ENCODE measurements at places on chromosomes 7 and 10.

- no peak for DNase-seq
Measured at GRCh38 chr10:124799211-124799610, 2.4 kb upstream of the ABRAXAS2 start.

DNA sequence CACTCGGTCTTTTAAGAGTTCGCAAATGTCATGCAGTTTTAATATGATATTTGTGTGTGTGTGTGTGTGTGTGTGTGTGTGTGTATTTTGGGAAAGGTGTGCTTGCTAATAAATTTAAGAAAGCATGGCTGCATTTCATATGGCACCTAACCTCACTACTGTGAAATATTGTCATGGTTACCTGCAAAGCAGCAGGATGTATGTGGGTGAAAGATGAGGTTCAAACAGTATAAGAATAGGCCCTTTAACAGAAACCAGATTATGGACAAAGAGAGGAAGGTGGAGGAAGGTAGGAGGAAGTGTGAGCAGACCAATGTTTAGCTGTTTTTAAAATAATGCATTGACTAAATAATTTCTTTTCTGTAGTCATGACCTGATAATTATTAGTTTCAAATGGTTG, 73.5 kb upstream of the CACNA2D1 start:
- DNase-seq = no peak

DNA sequence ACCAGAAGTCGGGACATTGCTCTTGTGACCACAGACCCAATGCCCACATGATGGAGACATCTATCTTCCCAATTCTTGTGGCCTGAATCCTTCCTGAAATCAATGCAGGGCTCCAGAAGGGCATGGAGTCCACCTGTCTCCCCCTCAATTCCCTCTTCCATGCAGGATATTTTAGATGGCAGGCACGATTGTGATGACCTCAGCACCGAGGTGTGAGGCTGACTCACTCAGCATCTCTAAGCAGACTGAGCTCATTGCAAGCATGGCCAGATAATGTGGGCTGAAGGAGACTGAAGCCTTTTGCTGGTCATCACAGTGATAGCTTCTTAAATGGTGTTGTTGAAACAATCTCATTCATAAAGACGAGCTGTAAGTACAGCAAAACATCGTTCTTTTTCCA, 374.9 kb upstream of the PODXL start:
- no peak for DNase-seq

DNA sequence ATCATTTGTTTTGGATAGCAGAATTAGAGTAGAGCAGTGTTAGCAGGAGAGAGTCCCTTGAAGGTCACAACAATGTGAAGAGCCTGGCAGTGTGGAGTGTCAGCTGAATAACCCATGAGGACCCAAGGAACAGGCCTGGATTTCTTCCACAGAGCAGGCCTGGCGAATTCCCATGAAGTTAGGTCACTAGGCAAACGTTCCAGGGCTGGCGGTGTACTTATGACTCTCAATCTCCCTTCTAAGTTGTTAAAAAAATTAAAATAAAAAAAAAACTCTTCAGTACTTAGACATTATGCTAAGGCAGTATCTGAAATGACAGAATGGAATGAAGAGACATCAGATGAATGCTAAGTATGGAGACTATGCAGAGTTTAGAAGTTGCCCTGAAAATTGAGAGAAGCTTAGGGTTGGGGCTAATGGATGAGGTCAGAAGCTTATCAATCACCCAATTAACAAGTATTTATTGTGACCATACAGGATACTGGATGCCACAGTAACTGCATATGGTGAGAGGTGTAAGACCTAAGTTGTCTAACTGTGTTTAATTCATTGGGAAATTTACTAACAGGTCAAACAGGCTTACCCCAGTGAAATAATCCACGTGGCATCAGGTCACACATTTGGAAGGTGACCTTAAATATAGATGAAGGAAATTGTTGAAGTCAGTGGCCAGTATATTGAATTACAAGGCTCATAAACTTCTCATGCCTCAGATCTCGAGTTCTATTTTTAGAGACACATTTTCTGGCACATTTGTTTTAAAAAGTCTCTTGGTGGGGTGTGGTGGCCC, 126.2 kb upstream of the NRP1 start:
- no peak for DNase-seq

DNA sequence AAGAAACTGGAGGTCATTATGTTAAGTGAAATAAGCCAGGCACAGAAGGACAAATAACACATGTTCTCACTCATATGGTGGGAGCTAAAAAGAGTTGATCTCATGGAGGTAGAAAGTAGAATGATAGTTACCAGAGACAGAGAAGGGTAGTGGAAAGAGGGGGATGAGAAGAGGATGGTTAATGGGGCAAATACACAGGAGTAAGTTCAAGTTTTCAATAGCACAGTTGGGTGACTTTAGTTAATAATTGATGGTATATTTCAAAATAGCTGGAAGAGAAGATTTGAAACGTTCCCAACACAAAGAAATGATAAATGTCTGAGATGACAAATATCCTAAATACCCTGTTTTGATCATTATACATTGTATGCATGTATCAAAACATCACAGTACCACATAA, 261.8 kb downstream of the THSD7A start:
- no peak for DNase-seq

GRCh38 chr10:42975005-42975493, 101.8 kb upstream of the RET start:
- no peak for DNase-seq

Data from stimulated activated CD8-positive, alpha-beta memory T cell treated with anti-CD3 and anti-CD28 coated beads, Interleukin-15, amount 100 ng/mL, for 4 hours (primary cell).